ENCODE measurements at places on chromosomes 4 and X.
A peak's percentile ranks its signal among the peaks of the same experiment; 100 is the strongest.

GRCh38 chrX:2594491-2594890 lies 93.7 kb upstream of the DHRSX start:
- no peak for DNase-seq

- DNase-seq = no peak
Measured at GRCh38 chr4:18192901-18193300, 171.3 kb upstream of the LCORL start.

DNA sequence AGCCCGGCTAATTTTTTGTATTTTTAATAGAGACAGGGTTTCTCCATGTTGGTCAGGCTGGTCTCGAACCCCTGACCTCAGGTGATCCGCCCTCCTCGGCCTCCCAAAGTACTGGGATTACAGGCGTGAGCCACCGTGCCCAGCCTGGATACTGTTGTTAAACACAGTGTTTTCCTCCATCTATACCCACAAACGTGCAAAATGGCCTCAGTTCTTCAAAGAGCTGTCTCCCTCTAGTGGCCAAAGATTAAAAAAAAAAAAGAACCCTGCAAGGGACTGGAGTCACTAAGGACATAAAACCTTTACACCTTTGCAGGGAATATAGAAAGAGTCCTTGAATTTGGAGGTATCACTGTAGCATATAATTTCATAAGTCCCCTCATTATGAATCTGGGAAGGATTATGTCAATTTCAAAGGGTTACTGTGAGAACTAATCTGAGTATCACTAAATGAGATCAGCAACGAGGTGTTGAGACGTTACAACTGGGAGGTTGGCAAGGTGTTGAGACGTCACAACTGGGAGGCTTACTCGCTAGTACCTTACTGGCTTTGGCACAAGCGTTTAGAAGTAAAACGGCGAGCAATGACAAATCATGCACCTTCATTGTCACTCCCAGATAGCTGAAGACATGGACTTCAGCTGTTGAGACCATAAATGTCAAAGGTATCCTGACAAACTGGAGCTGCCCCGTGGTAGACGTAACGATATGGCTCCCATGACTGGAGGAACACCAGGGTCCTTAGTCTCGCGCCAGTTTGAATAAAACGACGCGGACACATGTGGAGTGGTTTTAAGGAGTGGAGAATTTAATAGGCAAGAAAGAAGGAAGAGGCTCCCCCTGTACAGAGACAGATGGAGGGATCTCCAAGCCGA lies 33.4 kb upstream of the ENPP6 start:
- peak; percentile 53 for DNase-seq

- DNase-seq = no peak
Measured at GRCh38 chr4:128916832-128917231, 107.3 kb downstream of the JADE1 start.

- peak; percentile 12 for DNase-seq
Measured at GRCh38 chr4:167210166-167210565, 24.1 kb downstream of the SPOCK3 start.

- no peak for DNase-seq
Measured at GRCh38 chr4:1231637-1232360, 17.1 kb downstream of the CTBP1 start.

DNA sequence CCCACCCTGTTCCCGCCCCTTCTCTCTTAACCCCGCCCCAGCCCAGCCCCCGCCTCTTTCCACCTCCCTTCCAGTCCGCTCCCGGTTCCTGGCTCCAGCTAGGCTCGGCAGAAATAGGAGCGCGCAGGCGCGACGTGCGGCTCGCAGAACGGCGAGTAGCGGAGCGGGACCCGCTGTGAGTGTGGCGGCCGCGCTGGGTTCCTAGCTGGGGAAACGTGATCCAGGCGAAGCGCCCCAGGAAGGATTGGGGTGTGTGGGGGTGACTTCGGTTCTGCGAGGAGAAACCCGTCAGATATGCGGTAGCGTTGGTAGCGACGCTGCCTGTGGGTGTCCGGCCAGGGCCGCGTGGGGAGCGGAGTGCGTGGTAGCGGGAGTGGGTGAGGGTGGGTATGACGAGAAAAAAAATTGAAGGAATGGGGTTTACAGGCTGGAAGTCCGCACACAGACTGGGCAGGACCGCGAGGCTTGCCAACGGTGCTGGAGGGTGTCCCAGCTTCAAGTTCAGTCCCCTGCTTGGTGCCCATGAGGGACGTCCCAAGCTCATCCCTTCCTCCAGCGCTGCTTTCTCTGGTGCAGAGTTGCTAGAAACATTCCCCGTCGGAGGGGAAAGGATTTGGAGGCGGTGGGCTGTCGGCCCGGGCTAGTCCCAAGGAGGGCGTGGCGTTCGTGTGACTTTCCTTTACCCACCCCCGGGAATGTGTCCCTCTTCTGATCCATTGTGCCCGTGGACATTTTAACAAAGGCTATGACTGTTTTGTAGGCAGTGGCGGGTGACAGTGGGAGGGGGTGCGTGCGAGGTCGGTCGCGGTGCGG lies at the start of gene PRRG1:
Gene PRRG1, plus strand, starts transcription at position 144 of the 813 bp plus-strand sequence. CDS start 56,886 bp downstream, outside the sequence.
- no peak for DNase-seq

- peak; percentile 26 for DNase-seq
Measured at GRCh38 chrX:102712216-102712966, at the start of gene GPRASP2. Gene GPRASP2 (plus strand): TSS chrX:102712448. CDS start chrX:102714870, 2,422 bp downstream.

DNA sequence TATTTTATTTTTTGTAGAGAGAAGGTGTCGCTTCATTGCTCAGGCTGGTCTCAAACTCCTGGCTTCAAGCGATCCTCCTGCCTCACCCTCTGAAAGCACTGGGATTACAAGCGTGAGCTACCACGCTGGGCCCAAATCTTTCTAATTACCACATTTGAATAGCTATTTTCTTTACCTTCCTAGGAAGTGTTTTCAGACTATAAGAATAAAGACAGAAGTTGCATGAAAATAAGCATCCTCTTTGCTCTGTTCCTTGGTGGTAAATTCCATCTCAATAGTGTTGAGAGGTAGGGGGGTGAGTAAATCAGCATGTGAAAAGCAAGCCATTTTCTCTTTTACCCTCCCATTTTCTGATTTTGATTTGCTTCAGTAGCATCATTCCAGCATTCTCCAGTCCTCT lies 122.4 kb downstream of the LARP7 start:
- no peak for DNase-seq

DNA sequence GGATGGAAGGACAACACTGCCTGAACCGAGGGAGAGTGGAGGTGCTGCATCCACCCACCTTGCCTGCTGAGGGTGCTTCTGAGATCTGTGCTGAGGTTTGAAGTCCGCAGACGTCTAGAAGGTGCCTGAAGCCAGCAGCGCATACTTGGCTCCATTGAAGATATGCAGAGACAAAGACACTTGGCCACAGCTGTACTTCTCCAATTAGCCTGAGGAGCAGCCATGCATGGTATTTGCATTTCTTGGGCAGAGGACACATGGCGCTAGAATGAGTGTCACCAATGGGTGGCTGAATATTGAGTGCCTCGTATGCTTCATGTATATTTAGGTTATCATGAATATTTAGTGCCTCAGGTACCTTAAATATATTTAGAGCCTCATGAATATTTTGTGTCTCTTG lies 128.7 kb upstream of the ATP6AP2 start:
- no peak for DNase-seq

DNA sequence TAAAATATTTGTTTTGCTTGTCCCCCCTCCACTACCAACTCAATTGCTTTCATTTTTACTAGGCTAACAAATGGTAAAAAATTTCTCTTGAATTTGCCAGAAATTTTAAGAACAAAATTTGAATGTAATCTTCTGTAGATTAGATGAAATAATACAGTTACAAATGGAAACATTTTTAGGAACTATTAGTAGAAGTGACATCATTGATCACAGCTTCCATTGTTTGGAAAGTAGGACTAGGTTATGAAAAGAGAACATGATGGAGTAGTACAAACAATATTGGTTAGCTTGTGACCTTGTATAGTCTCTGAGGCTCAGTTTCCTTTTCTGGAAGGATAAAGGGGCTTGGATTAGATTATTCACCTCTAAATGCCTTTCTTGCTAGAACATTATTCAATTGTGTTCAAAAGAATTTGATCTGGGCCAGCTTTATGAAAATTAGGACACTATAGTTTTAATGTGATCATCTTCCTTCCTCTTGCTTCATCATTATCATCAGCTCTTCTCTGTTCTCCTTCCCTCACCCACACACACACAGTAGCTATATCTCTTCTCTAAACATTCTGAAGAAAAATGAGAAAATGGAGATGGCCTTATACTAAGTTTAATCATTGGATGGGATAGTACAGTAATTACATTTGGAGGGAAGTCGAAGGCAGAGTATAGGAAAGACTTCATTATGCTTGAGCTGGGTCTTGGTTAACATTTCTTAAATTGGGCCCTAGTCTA lies 9.9 kb downstream of the MTMR1 start:
- no peak for DNase-seq

DNA sequence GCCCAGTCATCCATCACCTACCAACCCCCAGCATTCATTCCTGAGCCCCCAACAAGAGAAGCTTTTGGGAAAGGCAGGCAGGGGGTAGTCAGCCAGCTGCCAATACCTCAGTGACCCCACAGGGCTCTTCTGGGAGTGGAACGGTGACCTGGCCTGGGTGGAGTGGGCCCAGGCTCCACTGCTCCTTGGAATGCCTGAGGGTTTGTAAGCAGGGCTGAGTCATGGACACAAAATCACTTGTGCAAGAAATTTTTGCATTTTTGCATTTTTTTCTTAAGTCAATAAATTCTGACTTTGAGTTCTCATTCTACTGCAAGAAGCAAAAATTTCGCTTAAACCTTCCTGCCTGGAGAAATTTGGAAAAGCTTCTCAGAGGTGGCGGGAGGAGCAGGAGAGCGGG lies 18.5 kb downstream of the SORCS2 start:
- no peak for DNase-seq

GRCh38 chr4:76430519-76431388 lies 4.3 kb upstream of the SHROOM3 start:
- DNase-seq = peak; percentile 29

GRCh38 chrX:11757719-11758399 lies at the start of gene MSL3:
Gene MSL3 (plus strand): TSS chrX:11758237. CDS start chrX:11758264, 27 bp downstream.
- DNase-seq = peak; percentile 15

DNA sequence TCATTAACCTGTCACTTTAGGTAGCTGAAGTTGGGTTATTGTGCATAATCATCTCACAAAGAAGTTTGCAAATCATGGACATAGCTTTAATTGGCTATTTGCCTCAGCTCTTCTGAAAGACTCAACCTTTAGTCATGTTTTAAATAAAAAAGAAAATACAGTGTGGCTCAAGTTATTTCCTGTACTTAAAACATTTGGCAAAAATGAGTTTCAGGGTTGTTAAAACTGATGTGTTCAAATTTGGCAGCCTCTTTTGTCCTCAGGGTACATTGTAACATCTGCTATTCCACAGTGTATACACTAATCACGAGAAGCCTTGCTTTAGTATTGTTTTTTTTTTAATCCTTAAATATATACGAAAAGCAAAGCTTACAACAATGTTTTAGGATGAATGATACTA lies 31.5 kb upstream of the HPGD start:
- DNase-seq = no peak

GRCh38 chrX:68049466-68049865 lies 383.8 kb downstream of the OPHN1 start:
- DNase-seq = no peak

DNA sequence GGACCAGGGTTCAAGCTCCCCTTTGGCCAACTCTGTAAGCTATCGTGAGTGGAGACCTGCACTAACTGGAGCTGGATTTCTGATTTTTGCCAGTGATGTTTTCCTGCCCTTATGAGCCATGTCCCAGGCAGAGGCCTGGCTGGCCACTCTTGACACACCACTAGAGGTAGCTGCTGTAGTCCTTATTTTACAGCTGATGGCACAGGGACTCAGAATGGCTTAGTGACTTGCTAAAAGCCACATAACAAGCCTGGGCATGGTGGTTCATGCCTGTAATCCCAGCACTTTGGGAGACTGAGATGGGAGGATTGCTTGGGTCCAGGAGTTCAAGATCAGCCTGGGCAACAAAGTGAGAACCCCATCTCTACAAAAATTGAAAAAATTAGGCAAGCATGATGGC lies 33.4 kb downstream of the CYTL1 start:
- no peak for DNase-seq

GRCh38 chr4:6405397-6405706 lies 67.1 kb downstream of the PPP2R2C start:
- no peak for DNase-seq

- DNase-seq = no peak
Measured at GRCh38 chrX:24380262-24381187, 20.1 kb downstream of the SUPT20HL1 start.

DNA sequence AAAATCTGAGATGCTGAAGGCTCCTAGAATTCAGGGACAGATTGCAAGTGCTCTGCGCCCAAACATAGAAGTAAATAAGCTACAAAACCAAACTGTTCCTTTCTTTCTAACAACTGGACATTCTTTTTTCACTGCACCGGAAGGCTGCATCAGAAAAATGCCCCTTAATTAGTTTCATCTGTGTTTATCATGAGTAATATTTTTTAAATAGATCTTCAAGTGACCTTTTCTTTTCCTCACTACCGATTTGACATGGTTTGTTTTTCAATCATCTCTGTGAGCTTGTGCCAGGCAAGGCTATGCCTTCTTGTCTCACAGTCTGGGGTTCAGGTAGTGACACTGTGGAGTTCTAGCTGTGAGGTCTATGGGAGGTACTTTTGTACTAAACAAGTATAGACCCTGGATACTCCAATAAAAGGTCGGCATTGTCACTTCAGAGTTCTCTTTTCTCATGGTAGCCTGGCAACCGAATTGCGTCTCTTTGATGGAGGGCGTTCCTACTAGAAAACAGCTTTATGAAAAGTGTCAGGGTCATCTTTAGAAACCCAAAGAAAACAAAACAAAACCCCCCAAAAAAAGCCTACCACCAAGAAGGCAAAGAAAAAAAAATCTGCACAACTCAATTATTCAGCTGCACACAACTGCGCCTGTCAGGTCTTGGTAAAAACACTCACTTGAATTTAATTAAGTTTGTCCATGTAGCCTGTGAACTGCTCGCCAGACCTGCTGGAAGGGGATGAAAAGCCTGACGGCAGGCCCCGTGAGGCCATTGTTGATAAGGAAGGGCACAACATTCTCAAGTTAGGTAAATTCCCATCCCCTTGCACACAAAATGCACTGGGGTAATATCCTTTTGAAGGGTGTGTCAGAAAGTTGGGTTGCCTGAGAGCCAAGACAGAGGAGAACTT lies 22.8 kb upstream of the ADAMTS3 start:
- DNase-seq = no peak

DNA sequence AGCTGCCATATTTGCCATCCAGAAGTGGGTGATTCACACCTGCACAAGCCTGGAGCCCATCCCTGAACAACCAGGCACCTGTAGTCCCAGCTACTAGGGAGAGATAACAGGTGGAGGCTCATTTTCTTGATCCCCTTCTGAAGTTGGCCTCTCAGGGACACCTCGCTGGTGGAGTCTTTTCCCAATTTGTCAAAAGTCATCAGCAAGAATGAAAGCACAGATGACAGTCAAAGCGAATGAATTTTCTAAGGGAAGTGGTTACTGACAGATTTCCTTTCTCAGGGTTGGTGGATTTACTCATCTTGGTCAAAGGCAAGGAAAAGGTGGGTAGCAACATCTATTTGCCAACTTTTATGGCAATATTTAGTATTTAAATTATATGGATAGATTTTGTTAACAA lies 36.5 kb downstream of the FGFBP1 start:
- no peak for DNase-seq

DNA sequence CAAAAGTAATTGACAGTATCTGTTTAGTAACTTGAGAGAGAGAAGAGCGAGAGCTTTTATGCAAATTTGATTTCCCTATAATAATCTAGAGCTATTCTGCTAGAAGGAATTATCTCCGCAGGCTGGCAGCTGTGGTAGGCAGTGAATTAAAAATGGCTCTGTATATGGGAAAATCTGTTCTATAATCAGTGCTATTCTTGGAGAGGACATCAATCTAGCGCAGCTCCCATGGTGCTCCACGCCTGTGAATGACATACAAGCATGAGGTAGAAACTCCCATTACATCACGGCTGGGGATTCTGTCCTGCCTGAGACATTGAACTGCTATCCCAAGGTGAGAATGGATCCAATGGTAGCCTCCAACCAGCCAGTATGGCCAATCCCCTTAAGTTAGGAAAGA lies 179.0 kb downstream of the DHX15 start:
- DNase-seq = no peak
